ENCODE measurements at places on chromosomes 7 and 10.

GRCh38 chr10:77334501-77334900 is 303.1 kb downstream of the KCNMA1 start:
- no peak overlapping the region for H3K4me3 ChIP-seq
- no peak overlapping the region for H3K27ac ChIP-seq
- H3K27me3 ChIP-seq: no peaks in the 10 kb centered on the region
- DNase-seq: no peak
- no peaks in the 10 kb centered on the region for H3K36me3 ChIP-seq
- no peaks in the 10 kb centered on the region for H3K4me1 ChIP-seq

GRCh38 chr7:152868122-152869040 is 108.8 kb downstream of the ACTR3B start:
- H3K4me3 ChIP-seq: no peak overlapping the region
- H3K36me3 ChIP-seq: no peaks in the 10 kb centered on the region
- no peaks in the 10 kb centered on the region for H3K27me3 ChIP-seq
- no peaks in the 10 kb centered on the region for H3K4me1 ChIP-seq
- H3K27ac ChIP-seq: no peak overlapping the region

GRCh38 chr10:95848841-95849240 is 58.9 kb upstream of the CC2D2B start:
- H3K27me3 ChIP-seq: no peaks in the 10 kb centered on the region
- H3K36me3 ChIP-seq: peaks cover 39% of the 10 kb centered on the region
- no peak overlapping the region for H3K27ac ChIP-seq
- no peak overlapping the region for H3K4me3 ChIP-seq

GRCh38 chr10:130127364-130128061 is 8.7 kb upstream of the GLRX3 start:
- H3K27ac ChIP-seq: no peak overlapping the region
- no peaks in the 10 kb centered on the region for H3K36me3 ChIP-seq
- no peak overlapping the region for H3K4me3 ChIP-seq
- no peaks in the 10 kb centered on the region for H3K4me1 ChIP-seq
- H3K27me3 ChIP-seq: no peaks in the 10 kb centered on the region

DNA sequence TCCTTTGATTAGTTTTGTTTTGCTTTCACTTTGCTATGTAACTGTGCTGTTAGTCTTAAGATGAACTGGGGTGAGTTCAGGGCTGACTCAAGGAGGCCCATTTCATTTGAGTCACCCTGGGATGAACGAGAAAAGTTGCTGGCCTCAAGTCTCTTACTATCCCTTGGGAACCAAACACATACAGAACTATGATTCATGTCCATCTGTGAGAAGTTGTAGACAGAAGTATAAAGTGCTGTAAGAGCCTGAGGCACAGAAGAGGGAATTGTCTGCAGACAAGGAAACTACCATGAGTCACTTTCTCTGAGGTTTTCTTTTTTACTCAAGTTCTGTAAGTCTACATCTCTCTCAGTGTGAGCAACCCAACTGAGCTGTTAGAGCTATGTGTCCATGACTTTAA is 179.8 kb upstream of the CSTF2T start:
- no peak for DNase-seq
- peaks cover 26% of the 10 kb centered on the region for H3K4me1 ChIP-seq
- H3K27me3 ChIP-seq: no peaks in the 10 kb centered on the region
- H3K27ac ChIP-seq: peak overlapping the region; percentile 58
- no peaks in the 10 kb centered on the region for H3K36me3 ChIP-seq
- no peak overlapping the region for H3K4me3 ChIP-seq

DNA sequence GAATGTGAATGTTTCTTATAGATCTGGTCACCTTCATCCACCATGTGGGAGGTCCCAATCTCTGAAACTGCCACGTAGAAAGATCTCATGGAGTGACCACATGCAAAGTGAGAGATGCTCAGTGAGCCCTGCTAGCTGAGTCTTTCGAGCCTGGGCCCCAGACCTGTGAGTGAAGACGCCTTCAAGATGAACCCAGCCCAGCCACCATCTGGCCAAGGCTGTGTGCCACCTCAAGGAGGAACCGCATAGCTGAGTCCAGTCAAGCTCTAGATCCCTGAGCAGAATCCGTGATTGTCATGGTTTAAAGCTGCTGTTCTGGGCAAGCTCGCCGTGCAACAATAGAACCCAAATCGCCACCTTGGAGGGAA is 20.2 kb upstream of the PPIF start:
- H3K4me3 ChIP-seq: no peak overlapping the region
- no peaks in the 10 kb centered on the region for H3K36me3 ChIP-seq
- no peaks in the 10 kb centered on the region for H3K27me3 ChIP-seq
- DNase-seq: no peak
- no peaks in the 10 kb centered on the region for H3K4me1 ChIP-seq

DNA sequence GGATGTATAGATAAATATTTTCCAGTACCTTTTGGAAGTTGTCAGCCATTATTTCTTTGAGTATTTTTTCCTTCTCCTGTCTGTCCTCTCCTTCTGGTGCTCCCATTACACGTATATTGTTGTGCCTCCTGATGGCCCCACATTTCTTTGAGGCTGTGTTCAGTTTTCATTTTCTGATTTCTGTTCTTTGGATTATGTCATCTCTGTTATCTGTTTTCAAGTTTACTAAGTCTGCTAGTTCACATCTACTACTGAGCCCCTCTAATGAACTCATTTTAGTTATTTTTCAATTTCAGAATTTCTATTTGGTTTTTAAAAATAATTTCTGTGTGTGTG is 16.3 kb downstream of the RBM33 start:
- H3K4me3 ChIP-seq: no peak overlapping the region
- no peak overlapping the region for H3K27ac ChIP-seq
- no peak for DNase-seq
- H3K36me3 ChIP-seq: peaks cover 6% of the 10 kb centered on the region

DNA sequence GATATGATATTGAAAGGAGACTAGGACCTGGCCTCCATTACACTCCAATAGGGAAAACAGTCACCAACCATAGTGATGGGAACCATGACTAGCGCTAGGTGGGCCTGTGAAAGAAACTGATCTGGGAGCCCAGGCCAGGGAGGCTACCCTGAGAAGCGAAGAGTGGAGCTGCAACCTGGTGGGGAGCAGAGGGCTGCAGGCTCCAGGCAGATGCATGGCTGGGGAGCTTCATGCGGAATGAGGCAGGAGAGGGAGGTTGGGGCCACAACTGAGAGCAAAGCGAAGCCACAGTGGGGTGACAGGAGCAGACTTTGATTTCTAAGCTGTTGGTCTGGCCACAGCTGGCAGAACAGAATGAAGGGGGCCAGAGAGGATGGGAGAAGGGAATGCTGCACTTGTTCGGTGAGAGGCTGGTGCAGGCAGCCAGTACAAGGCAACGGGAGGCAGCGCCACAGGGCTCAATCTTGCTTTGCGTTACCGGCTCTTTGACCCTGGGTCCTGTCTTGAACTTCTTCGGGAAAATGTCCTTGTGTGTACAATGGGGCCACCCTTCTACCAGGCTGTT is 88.4 kb downstream of the TACC2 start:
- no peak overlapping the region for H3K4me3 ChIP-seq
- DNase-seq: no peak
- H3K4me1 ChIP-seq: peaks cover 3% of the 10 kb centered on the region
- no peaks in the 10 kb centered on the region for H3K36me3 ChIP-seq

DNA sequence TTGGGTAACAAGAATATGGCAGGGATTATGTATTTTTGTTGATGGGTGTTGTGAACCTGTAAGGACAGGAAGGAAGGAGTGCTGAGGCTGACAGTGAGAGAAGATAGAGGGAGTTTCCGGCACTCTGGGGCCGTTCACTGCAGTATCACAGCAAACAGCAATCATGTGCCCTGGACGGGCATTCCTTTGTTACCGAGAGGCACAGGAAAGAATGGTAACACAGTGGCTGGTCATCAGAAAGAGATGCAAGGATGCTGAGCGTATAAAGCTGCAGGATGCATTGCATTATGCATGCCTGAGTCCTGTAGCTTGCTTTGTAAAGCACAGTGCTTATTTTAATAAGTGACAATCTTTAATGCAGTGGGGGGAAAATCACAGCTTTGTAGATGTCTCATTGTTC is 286.8 kb downstream of the RPS24 start:
- no peaks in the 10 kb centered on the region for H3K36me3 ChIP-seq
- no peaks in the 10 kb centered on the region for H3K27me3 ChIP-seq
- DNase-seq: no peak
- H3K4me1 ChIP-seq: no peaks in the 10 kb centered on the region
- H3K27ac ChIP-seq: no peak overlapping the region

DNA sequence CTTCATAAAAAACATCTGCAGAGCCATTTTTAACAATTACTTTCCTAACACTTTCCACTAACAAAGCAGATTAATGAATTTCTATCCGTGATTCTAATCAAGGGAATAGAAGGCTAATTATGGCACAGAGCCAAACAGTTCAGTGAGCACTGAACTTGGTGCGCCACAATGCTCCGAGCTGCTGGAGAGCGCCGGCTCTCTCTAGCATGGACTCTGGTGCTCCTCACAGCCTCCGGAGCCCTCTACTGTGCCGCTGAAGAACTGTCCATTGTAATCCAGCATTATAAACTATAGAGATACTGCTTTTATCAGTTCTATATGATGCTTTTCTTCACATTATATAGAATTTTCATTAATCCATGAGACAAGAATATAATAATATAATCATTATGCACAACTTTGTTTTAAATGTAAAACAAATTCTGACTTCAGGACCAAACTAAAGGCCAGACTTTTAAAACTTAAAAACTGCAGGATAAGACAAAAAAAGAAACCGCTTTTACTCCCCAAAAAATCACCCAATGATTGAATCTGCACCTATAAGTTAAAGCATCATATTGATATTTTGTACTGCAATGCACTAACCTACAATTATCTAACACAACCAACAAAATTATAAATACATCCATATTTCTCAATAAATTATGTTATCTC is 123.6 kb downstream of the RNF32 start:
- H3K27me3 ChIP-seq: no peaks in the 10 kb centered on the region
- H3K27ac ChIP-seq: no peak overlapping the region
- peaks cover 21% of the 10 kb centered on the region for H3K36me3 ChIP-seq
- peak; percentile 59 for DNase-seq

DNA sequence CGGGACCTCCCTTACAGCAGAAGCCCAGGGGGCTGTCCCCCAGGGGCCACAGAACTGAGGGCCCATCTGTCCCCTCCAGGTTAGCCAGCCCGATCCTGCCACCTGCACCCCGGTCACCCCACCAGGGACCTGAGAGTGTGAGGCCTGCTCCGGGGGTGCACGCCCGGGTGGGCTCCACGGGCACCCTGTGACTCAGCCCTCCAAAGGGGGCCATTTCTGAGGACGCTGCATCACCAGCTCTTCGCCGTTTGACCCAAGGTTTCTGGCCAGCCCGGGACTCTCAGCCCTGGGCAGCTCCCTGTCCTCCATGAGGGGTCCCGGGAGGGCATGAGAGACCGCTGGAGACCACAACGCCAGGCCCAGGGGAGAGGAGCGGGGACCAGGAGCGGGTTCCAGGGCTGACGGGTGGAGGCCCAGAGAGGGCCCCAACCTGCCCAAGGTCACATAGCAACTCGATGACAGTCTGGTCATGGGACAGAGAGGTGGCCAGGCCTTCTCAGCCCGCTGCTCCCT is 79.3 kb downstream of the ELFN1 start:
- H3K4me1 ChIP-seq: peaks cover 17% of the 10 kb centered on the region
- no peak overlapping the region for H3K4me3 ChIP-seq
- no peaks in the 10 kb centered on the region for H3K27me3 ChIP-seq
- H3K36me3 ChIP-seq: no peaks in the 10 kb centered on the region
- H3K27ac ChIP-seq: peak overlapping the region; percentile 71

GRCh38 chr10:77291596-77292505 is 345.8 kb downstream of the KCNMA1 start:
- no peaks in the 10 kb centered on the region for H3K36me3 ChIP-seq
- peaks cover 5% of the 10 kb centered on the region for H3K4me1 ChIP-seq
- H3K4me3 ChIP-seq: no peak overlapping the region
- DNase-seq: no peak

- no peak overlapping the region for H3K4me3 ChIP-seq
- DNase-seq: no peak
- H3K27ac ChIP-seq: no peak overlapping the region
- H3K36me3 ChIP-seq: no peaks in the 10 kb centered on the region
- H3K4me1 ChIP-seq: peaks cover 10% of the 10 kb centered on the region
- no peaks in the 10 kb centered on the region for H3K27me3 ChIP-seq
Observed at GRCh38 chr7:22635349-22635748, 91.7 kb upstream of the IL6 start.

DNA sequence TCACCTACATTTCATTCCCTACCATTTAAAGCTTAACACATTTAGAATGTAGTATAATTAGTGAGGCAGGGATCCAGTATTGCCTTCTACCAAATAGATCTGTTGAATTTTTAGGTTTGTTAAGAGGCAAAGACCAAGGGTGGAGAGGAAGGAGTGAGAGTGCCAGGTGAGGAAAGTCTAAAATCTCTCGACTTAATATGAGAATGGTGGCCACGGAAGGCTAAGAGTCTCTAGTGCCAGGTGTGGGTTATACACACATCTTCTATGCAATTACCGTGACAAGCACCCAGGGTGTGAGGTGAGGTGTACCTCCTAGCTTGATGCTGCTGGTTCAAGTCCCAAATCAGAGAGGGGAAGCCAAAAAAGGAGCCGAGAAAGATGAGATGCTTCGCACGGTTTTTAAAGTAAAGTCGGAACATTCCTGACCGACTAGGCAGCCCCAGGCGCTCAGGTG is 439 bp downstream of the IQUB start:
- no peaks in the 10 kb centered on the region for H3K36me3 ChIP-seq
- H3K27ac ChIP-seq: peak overlapping the region; percentile 52
- DNase-seq: no peak
- H3K4me1 ChIP-seq: peaks cover 17% of the 10 kb centered on the region
- no peaks in the 10 kb centered on the region for H3K27me3 ChIP-seq
- peak overlapping the region; percentile 67 for H3K4me3 ChIP-seq

GRCh38 chr7:98488167-98488566 is 87.3 kb upstream of the BAIAP2L1 start:
- H3K27me3 ChIP-seq: peaks cover 7% of the 10 kb centered on the region
- no peak overlapping the region for H3K27ac ChIP-seq
- no peaks in the 10 kb centered on the region for H3K4me1 ChIP-seq
- H3K36me3 ChIP-seq: no peaks in the 10 kb centered on the region
- DNase-seq: no peak

DNA sequence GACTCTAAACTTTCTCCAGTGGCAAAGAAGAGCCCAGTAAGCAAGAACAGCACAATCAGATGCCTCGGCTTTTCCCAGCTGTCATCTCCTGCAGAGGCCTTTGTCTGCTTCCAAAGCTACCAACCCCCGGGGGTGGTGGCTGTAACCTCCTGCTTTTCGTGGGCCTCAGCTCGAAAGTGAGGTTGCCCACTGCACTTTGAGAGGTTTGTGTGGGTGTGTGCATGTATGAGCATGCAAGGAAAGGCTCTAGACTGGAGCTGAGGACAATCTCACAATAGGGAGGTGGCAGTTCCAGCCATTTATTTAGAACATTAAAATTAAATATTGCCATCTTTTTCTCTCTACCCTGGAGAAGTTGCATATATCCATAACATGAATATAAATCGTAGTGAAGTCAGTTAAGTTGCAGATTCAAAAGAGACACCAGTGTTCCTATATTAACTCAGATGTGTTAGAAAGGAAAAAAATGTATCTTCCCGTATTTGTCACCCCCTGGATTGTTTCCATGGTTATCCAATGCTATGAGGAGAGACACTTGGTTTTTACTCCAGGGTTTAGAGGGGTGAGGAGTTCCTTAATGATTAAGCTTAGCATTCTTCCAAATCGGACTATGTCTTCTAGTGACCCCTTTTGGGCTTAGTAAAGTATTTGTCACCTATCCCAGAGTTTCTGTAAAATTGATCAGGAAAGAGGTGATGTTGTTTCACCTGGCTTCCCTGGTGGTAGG is 781.1 kb downstream of the INHBA start:
- H3K27me3 ChIP-seq: no peaks in the 10 kb centered on the region
- no peak overlapping the region for H3K27ac ChIP-seq
- no peaks in the 10 kb centered on the region for H3K36me3 ChIP-seq
- DNase-seq: no peak
- H3K4me3 ChIP-seq: no peak overlapping the region

- no peak overlapping the region for H3K4me3 ChIP-seq
- H3K36me3 ChIP-seq: no peaks in the 10 kb centered on the region
- no peak overlapping the region for H3K27ac ChIP-seq
- no peaks in the 10 kb centered on the region for H3K27me3 ChIP-seq
- no peaks in the 10 kb centered on the region for H3K4me1 ChIP-seq
- DNase-seq: no peak
Observed at GRCh38 chr10:80856186-80856585, 318.5 kb downstream of the SH2D4B start.

All from heart left ventricle (tissue), 16 donors.